ENCODE measurements at places on chromosomes 7 and 10.

GRCh38 chr7:157907091-157907490, 570.3 kb downstream of the DNAJB6 start:
- no peak for DNase-seq

GRCh38 chr7:129435414-129435829, 1.2 kb downstream of the STRIP2 start:
- DNase-seq, result no peak

DNA sequence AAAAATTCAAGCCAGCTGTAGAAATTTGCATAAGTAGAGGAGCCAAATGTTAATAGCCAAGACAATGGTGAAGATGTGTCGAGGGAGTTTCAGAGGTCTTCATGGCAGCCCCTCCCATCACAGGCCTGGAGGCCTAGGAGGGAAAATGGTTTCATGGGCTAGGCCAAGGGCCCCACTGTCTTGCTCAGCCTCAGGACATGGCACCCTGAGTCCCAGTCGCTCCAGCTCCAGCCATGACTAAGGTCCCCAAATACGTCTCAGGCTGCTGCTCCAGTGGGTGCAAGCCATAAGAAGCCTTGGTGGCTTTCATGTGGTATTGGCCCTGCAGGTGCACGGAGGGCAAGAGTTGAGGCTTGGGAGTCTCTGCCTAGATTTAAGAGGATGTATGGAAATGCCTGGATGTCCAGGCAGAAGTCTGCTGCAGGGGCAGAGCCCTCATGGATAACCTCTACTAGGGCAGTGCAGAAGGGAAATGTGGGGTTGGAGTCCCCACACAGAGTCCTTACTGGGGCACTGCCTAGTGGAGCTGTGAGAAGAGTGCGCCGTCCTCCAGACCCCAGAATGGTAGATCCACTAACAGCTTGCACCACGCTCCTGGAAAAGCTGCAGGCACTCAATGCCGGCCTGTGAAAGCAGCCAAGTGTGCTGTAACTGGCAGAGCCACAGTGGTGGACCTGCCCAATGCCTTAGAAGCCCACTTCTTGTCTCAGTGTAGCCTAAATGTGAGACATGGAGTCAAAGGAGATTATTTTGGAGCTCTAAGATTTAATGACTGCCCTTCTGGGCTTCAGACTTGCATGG, 19.2 kb downstream of the TBATA start:
- DNase-seq, result no peak

GRCh38 chr7:96675548-96675947, 34.1 kb downstream of the SEM1 start:
- DNase-seq, result no peak

DNA sequence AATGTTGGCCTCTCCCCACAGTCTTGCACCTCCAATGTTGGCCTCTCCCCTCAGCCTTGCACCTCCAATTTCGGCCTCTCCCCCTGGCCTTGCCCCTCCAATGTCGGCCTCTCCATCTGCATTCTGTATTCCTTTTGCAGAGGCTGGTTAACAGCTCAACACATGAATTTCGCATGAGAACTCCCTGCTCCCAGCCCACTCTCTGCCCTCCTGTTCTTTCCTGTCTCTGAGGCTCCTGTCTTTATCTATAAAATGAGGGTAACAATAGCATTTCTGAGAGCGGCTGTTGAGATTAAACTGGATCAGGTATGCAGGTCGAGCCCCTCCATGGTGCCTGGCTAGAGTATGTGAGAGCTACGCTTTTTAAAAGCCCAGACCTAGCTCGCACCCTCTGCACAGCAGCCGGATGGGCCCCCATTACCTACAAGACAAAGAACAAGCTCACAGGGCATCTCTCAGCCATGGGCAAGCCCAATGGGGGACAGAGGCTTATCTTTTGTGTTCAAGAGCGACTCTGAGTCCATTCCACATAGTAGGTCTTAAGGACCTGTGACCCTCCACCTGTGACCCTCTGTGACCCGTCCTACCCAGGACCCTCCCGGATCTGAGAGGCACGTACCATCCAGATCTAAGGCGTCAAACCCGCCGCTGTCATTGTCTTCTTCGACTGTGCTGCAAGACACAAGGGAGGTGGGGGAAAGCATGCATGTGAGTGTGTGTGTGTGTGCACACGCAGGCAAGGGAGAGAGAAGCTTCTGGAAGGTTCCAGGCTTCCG, 82.2 kb upstream of the GNA12 start:
- no peak for DNase-seq

GRCh38 chr10:90079819-90080218, 378.4 kb downstream of the KIF20B start:
- DNase-seq, result no peak

- no peak for DNase-seq
Observed at GRCh38 chr7:43865277-43865676, 4.0 kb downstream of the MRPS24 start.

DNA sequence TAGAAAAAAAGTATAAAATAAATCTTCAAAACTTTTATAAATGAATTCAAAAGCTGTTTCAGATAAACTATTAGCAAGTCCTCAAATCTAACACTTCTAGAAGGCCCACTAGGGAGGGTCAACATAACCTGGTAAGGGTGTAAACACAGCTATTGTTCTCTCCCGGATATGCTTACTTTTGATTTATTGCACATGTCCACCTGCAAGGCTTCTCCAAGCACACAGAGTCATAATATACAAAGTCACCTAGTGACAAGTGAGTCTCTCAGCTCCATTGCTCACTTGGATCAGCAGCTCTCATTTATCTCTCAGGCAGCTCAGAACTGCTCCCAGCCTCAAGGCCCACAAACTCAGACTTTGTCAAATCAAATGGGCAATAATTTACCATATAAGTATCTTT, 44.0 kb upstream of the COL1A2 start:
- no peak for DNase-seq

DNA sequence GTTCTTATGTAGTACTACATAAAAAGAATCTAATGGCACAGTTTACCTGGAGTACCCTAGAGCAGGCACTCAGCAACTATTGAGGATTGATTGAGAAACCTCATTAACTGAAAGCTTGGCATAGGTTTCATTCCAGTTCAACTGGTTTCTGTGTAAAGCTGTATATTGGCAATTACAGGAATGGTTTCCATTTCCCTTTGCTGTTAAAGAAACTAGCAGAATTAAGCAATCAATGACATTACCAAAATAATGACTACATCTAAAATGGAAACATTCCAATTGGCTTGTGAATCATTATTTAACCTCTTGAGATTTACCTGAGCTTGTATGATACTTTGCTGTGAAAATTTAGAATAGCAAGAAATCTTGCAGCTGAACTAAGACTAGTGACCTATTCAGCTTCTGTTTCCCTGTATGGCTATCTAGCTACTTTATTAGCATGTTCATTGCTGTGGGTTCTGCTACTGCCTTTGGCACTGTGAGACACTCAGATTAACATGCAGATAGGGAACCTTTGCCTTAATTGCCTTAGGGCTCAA, 33.5 kb upstream of the CADPS2 start:
- no peak for DNase-seq

DNA sequence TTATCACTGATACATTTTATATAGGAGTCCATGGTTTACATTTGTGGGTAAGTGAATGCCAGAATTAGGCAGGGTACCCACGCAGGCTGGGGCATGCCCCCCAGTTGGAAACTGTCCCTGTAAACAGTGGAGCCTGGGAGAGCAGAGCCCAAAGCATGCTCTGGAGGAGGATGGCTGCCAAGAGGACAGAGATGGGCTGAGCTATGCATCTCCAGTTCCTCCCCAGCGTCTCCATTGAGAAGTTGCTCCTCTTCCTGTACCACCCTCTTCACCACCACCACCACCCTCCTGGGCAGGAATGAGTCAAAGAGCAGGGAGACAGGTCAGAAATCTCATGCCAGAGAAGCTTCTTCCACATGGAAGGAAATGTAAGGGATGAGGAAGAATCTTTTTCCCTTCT, 67.7 kb upstream of the KMT2E start:
- no peak for DNase-seq

DNA sequence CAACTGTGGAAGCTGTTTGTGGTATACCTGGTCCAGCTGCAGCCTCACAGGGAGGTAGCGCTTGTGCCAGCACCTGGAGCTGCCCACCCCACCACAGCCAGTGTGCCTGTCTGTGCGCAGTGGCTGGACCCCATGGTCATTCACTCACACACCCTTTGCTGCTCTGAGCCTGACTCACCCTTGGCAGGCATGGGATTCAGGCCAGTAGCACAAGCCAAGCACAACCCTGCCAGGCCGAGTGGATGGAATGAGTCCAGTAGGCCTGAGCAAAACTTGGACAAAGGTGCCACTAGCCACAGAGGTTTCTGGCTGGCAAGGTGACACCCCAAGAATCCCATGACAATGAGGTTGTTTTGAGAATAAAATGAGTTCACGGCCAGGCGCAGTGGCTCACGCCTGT, 19.0 kb downstream of the RBM48 start:
- no peak for DNase-seq

GRCh38 chr10:126525326-126525725, 137.0 kb upstream of the ADAM12 start:
- DNase-seq, result no peak

DNA sequence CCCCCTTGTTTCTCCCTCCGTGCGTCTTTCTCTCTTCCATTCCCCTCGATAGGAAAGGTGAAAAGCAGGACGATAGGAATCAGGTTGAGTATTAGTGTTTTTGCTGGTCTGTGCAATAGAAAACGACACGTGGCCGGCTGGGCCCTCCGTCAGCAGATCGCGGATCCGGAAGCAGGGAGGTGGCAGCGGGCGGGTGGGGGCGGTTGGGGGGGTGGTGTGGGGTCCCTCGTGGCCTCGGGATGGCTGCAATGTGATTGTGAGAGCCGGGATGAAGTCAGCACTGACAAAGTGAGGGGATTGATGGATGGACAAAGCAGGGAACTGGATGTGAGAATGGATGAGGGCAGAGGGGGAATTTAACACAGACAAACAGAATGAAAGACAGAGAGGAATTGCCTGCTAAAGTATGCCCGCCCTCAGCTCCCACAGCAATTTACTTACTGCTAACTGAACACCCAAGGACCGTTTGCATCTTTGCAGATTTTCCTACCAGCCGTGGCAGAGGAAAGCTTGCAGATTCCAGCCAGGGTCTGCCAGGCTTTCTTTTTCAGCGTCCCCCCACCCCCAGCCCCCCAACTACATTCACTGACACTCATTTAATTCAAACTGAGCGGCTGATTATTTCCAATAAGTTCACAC, 280.9 kb downstream of the LRMDA start:
- no peak for DNase-seq

GRCh38 chr10:7915923-7916536, 97.7 kb downstream of the TAF3 start:
- no peak for DNase-seq

DNA sequence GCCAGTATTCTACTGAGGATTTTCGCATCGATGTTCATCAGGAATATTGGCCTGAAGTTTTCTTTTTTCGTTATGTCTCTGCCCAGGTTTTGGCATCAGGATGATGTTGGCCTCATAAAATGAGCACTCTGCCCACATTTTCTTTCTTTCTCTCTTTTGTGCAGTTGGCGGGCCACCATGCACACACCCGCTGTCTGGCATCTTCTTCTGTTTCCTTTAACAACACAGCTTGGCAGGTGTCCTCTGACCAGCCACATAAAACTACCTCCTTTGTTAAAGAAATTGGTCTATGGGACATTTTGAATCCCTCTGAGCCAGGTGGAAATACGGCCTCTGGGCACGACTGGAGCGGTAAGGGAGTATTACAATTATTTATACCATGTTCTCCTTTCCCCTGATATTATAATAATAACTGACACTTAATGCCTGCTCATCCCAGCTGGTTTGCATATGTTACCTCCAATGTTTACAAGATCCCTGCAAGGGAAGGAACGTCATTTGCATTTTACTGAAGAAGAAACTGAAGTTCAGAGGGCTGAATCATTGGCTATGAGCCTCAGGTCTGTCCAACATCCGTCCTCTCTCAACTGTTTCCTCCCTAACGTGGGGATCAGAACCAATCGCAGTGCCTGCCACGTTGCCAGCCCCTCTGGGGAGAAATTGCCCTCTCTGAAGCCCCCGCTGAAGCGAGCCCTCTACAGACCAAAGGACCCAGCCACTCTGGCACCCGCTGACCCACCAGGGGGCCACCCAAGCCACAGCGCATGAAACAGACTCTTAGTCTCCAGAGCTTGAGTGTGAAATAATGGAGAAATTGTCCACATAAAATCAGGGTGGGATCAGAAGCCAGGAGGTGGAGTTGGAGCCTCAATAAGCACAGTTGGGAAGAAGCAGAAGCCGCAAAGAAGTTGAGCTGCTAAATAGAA, 125.0 kb upstream of the FOXK1 start:
- DNase-seq, result no peak

- no peak for DNase-seq
Observed at GRCh38 chr7:42236976-42237810, at the start of gene GLI3. TSS of gene GLI3 (minus strand) at chr7:42237209. CDS start at chr7:42223253, 13,956 bp downstream.

GRCh38 chr10:89062861-89063260, 72.3 kb downstream of the FAS start:
- no peak for DNase-seq

DNA sequence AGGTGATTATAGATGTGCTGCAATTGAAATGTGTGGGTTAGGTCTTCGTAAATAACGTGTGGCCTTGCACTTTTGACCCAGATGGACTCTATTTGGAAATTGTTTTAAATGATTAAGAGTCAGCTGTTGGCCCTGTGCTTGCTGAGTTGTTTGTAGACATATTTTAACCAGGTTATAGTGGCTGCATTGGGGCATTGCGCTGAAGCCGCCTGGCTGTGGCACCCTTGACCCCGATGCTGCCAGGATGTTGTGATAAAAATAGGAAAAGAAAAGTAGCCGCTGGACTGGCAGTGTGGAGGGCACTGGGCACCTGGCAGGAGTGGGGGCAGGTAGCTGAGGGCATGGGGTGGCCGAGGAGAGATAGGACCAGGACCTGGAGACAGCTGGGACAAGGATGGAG, 13.4 kb downstream of the LRRC27 start:
- DNase-seq, result no peak

GRCh38 chr10:78947226-78947625, 121.5 kb upstream of the ZMIZ1 start:
- DNase-seq, result no peak

- no peak for DNase-seq
Observed at GRCh38 chr7:137771679-137772078, 75.1 kb downstream of the DGKI start.

DNA sequence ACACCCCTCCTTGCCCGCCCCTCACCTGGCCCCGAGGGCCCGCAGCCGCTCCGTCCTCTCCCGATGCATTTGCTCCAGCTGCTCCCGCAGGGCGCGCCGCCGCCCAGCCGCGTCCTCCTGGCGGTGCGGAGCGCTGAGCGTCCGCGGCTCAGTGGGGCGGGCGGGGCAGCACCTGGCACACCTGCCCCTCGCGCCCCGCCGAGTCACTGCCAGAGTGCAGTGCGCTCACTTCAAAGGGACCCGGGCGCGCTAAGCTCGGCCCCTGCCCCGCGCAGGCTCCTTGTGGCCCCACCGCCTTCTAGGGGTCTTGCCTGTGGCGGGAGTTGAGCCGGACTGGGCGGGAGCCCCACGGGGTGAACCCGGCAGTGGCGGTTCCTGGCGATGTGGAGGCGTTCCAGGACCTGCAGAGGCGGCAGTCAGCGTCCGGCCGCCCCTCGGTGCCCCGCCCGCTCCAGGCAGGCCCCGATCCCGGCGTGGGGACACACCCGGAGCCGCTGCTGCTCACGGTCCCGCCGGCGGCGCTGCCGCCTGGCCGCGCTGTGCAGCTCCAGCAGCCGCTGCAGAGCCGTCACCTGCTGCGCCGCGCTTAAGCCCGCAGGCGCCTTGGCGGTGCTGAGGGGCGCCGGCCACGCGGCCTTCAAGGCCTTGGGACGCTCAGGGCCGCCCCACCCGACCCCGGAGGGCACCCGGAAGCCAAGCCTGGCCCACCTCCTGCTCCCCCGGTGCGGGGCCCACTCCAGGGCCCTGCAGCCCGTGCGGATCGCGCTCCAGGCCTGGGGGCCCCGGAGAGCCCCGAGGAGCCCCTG, 6.7 kb downstream of the ATP6V1F start:
- DNase-seq, result no peak

All from NCI-H187 treated with DMSO at 0.1 percent for 48 hours (cell line).